Stimulated activated CD4-positive, alpha-beta T cell treated with anti-CD3 and anti-CD28 coated beads, Interleukin-15, amount 100 ng/mL, for 1 hour (primary cell): ENCODE measurements at places on chromosomes 6 and 20.

GRCh38 chr20:3121271-3121911 lies 36.9 kb upstream of the AVP start:
- no peak for DNase-seq

GRCh38 chr6:168536665-168537539 lies 95.9 kb downstream of the SMOC2 start:
- DNase-seq = no peak

GRCh38 chr20:47304287-47304686 lies 52.2 kb downstream of the ZMYND8 start:
- DNase-seq = no peak

DNA sequence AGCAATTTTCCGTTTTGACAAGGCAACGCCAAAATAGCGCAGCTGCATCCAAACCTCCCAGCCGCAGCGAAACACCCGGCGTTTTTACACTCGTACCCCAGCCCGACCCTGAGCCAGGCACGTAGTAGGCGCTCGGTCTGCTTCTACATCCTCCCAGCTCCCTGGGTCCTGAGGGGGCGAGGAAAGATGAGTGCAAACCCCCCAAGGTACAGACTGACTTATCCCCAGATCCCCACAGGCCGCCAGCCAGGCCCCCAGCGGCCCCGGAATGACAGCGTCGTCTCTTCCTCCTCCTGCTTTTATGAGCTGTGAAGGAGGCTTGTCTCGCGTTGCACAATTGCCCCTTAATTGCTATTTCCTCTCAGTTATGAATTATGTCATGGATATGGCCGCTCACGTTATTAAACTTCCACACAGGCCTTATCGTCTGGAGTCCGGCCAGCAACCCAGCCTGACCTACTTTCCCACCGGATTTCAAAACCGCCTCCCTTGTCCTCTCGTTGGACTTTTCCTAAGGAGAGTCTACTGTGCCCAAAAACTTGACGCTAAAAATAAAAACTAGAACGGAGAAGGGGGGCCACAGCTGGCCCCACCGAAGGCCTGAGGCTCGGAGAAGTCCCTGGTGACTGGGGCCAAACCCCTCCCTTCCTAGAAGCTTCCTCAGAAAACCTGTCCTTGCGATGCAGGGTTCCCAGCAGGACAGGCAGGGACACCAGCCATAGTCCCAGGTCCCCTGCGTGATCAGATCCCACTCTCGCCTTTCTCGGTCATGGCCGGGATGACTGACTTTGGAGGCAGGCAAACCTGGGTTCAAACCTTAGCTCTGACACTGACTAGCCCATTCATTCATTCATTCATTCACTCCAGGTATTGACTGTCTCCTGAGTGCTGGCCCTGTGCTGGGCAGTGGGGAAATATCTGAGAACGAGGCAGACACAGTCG lies 130.9 kb upstream of the PTPN1 start:
- DNase-seq = no peak
